Mammary epithelial cell (primary cell): ENCODE measurements at places on chromosomes 2 and 18. TPM values are rescaled to one million over a fixed set of nuclear protein-coding genes. Genes with fewer than 3 reads are reported as not detected.

GRCh38 chr2:102461188-102461587 is 11.8 kb upstream of the SLC9A4 start:
- DNase-seq = no peak

GRCh38 chr18:58862851-58863538 is 1.7 kb upstream of the ZNF532 start:
- peak; percentile 55 for DNase-seq

DNA sequence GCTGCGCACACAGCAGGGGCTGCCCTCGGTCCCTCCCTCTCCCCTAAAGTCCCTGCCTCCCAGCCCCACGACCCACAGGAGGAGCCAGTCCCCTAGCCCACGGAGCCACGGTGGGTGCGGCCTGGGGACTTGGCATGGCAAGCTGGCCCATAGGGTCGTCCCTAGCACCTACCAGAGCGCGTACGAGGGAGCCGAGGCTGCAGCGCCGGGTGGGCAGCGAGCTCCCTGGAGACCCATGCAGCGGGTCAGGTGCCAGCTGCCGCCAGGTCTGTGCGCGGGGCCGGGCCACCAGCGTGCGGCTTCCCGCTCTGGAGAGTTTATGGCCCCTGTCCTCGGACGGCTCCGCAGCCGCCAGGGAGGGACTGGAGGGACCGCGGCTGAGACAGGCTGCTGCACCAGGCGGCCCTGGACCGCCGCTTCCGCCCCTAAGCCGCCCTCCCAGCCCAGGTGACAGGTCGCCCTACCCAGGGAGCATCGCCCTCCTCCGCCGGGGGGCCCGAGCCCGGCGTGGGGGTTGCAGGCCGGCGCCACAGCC is 273.6 kb downstream of the CCDC74A start:
- no peak for DNase-seq

RTN4 gene
- 222 TPM for total RNA-seq
